ENCODE measurements at places on chromosomes 16 and 17.

GRCh38 chr16:50694206-50694605 lies 800 bp downstream of the NOD2 start:
- DNase-seq = no peak

DNA sequence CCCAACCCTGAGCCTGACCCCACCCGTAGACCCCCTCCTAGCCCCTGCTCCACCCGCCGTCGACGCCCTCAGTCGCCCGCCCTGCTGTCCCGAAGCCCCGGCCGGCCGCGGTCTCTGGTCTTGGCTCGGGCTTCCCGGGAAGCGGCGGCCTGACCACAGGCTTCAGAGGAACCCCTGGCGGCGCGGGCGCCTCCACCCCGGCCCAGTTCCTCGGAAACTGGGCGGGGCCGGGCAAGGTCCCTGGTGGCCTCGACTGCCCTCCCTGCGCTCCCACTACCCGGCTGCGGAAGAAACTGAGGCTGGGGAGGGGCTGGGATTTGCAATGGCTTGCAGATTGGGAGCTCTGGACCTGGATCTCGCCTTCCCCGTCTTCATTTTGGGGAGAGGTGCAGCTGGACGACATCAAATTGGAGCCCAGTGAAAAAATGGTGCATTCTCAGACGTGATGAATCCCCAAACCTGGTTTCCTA lies 692 bp upstream of the SOCS1 start:
- no peak for DNase-seq

DNA sequence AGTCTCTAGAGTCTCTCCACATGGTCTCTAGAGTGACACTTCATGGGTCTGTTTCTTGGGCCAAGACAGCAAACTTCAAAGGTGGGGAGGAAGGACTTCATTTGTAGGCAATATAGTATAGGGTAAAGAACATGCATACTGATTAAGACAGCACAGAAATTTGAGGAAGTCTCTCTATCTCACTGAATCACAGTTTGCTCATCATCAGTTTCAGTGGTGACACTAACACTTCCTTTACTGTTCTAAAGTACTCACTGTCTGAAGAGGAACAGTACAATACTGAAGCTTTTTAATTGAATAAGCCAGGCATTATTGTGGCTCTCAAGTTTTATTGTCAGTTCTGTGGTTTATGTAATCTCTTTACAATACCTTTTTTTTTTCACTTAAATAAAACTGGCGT lies 656.4 kb upstream of the CDH8 start:
- no peak for DNase-seq

- no peak for DNase-seq
These were observed 325.9 kb downstream of the ZFHX3 start for GRCh38 chr16:72721981-72722380.

GRCh38 chr17:63483038-63483437 lies 6.2 kb downstream of the ACE start:
- DNase-seq = no peak

- no peak for DNase-seq
These were observed 572 bp downstream of the KSR1 start for GRCh38 chr17:27456681-27457359.

GRCh38 chr17:37750768-37751475 lies 6.1 kb upstream of the HNF1B start:
- no peak for DNase-seq

DNA sequence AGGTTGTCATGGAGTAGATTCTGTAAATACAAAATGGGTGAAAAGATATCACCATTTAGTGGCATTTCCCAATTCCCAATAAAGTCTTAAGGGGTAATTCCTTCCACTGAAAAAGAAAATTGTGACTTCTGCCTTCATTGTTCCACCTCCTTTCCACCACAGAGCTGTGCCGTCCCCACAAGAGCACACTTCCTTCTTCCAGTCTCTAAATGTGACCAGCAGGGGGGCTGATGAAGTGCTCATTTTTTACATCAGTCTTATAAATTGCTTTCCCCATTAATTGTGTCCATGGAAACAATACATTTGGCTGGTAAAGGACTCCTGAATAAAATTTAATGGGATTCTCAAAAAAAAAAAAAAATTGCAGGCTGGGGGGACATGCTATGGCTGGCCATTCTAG lies 260.8 kb upstream of the PSMD7 start:
- DNase-seq = no peak

DNA sequence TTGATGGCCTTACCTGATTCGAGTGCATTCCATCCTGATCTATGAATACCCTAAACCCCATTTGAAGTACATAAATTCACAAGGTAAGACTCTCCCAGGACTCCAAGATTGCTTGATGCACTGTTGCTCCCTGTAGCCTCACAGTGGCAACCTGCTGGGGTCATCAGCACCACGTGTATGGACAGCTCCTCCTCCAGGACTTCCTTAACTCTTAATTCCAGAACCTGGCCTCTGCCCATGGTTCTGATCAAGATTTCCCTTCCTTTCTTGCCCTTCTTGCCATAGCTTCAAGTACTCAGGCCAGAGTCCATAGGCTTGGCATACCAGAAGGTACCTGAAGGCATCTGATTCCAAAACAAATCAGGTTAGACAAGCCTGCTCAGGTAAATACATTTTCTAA lies 34.0 kb upstream of the NLK start:
- DNase-seq = no peak

DNA sequence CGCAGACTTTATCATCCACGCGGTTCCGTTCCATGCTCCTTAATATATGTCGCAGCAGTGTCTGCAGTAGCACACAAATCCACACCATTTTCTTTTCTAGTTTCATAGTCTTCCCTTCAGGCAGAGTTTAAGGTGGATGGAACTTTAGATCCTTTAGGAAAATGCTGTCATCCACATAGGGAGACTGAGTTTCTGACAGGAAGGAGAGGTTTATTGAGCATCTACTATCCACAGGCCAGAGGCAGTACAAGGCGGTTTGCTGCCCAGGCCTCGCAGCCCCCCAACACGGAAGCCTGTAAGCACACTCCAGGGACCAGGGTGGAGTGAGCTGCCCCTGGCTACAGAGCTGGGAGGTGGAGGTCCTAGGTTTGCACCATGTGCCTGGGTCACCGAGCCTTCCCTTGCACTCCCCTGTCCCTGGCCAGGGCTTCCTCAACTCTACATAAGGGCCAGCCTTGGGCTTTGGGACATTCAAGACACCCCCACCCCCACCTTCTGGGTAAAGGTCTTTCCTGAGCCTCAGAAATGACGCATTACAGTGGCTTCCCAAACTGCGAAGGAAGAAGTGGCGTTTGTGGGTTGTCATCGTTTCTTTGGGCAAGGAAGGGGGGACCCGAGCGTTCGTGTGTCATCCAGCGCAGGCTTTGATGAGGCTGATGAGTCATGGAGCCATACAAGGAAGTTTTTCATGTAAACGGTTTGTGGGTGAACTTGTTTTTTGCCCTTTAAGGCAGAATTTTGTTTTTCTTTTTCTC lies 146.5 kb upstream of the PLCG2 start:
- no peak for DNase-seq

DNA sequence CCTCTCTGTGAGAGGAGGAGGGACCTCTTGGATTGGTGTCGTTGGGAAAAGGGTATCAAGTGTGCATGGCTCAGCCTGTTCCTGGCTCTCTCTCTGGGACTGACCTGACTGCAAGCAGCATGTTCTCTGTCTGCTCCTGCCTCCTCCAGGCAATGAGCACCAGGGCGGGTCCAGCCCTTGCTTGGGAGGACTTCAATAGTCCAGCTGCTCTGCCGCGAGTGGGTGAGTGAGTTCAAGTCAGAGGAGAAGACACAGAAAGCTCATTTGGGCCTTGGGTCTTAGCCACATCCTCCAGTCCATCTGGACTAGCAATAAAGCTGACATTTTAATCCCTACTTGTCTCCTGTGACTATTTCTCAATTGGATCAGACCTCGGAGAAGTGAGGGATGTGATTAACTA lies 25.2 kb upstream of the TNS4 start:
- no peak for DNase-seq

DNA sequence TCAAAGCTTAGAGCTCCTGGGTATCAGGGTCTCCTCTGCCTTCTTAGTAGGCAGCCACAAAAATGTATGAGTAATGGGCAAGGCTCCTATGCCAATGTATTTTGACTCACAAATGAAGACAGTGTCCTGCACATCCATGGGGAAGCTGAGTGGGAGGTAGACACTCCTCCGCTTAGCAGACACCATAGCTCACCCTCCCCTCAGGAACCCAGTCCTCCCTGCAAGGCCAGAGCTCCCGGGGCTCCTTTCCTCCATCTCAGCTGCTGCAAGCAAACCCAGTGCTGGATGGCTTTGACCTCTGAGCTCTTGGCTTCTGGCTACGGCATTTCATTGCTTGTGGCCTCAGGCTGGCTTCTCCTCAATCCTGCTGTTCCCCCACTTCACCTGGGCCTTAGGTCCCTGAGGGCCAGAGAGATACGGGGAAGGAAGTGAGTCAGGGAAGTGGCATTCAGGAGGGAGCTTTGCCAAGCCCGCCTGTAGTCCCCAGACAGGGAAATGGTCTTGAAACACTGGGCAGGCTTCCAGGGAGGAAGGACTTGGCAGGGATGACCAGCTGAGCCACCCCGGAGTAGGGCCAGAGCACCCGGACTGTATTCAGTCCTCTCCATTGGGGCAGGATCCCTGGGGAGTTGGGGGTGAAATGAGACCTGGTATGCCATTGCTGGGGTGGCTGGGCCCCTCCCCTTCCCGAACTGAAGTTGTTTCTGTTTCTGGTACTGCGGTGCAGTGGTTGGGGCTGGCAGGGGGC lies 4.5 kb downstream of the ABCC3 start:
- peak; percentile 49 for DNase-seq

GRCh38 chr17:48930435-48930873 lies 14.2 kb downstream of the SNF8 start:
- no peak for DNase-seq

DNA sequence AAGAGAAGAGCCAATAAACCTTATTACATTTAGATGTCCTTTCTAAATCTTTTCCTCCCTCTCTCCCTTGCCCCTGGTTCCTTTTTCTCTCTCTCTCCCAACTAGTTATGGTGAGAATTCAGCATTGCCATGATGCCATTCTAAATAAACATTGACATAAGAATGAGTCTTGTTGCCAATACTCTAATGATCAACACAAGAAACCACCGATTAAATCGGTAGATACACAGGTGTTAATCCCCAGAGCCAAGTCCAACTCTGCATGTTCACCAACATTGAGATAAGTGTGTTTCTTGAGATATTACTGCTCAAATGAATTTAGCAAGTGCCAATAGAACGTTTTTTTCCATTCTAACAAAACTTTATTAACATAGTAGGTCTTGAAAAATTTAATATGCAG lies 412.1 kb downstream of the KCNJ2 start:
- DNase-seq = no peak

DNA sequence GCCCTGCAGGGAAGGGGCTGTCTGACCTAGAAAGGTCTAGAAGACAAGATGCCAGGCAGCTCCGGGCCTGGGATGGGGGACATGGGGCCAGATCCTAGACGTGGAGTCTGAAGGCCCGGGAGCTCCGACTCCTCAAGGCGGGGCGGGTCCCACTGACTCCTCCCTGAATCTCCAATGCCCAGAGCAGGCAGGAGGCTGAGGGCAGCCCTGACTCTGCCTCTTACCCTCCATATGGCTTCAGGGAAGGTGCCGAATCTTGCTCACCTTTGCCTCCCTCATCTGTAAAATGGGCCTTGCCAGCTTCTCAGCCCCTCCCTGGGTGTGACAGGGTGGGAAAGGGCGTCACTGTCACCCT lies 14.8 kb downstream of the VASN start:
- no peak for DNase-seq

- no peak for DNase-seq
These were observed 7.0 kb upstream of the SLFN5 start for GRCh38 chr17:35235917-35236316.

DNA sequence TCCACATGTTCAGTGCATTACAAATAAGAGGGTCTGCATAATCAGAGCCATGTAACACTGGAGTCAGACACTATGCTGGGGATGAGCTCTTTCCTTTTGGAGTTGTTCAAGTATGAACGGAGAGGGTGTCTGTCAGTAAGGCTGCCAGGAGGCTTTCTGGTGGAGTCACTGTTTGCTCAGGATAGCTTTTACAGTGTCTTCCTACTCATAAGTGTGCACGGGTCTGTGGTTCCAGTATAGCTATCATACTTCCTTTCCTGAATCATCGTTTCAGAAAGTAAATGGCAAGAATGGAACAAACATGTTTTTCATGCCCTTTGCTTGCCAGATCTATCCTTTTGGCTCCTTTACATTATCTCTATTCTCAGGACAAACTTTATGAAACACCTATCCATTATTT lies 152.7 kb upstream of the CDH11 start:
- DNase-seq = no peak

DNA sequence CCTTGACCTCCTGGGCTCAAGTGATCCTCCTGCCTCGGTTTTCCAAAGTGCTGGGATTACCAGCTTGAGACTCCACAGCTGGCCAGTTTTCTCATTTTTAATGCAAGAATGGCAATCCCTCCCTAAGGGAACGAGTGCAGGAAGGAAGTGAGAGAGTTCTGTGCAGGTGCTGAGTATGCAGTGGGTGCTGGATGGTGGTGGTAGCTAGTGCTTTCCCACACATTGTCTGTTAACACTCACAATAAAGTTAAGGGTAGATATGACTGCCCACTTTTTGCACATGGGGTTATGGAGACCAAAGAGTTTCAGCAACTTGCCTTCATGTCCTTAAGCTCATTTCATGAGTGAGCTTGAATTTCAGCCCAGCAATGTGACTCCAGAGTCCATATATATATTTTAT lies 18.5 kb downstream of the RGS9 start:
- DNase-seq = no peak

GRCh38 chr17:38751144-38751807 lies 1.3 kb upstream of the PSMB3 start:
- no peak for DNase-seq

- peak; percentile 73 for DNase-seq
These were observed 12.9 kb upstream of the SEC14L1 start for GRCh38 chr17:77127735-77128361.

- no peak for DNase-seq
These were observed 93.0 kb upstream of the ZFHX3 start for GRCh38 chr16:73140929-73141328.

DNA sequence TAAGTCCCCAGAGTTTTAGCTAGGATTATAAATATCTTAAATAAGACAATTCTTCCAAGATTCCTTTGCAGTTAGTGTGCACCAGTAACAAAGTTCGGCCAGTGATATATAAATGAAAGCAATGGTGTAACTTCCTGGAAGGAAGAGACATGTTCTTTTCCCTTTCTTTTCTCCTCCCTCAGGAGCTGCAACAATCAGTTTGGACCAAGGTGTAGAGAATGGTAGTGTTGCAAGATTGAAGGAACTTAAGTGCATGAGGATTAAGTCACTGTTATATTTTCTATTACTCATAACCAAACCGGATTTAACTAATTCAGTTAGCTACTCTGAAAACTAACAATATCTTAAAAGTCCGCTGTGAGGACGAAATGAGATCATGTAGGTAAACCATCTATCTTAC lies 68.9 kb upstream of the KCNJ16 start:
- DNase-seq = no peak

DNA sequence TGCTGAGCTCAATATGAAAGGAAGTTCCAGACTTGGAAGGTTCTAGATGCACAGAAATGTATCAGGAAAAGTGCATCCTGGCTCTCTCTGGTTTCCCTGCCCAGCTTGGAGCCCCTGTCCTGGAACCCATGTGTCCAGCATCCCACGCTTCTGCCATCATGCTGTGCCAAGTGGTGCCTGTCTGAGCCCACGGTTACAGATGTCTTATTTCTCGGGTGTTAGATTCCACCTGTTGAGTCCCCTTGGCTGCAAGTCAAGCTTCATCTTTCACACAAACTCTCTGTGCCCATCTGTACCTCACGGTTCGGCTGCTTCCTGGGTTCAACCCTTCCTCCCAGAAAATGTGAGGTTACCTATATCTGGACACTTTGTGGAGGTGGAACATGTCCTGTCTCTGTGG lies 22.5 kb downstream of the OR1D5 start:
- DNase-seq = no peak

Measured in GF-D8 (cell line).